Breast epithelium (tissue), 4 donors: ENCODE measurements at places on chromosomes 7 and 10. TPM values are rescaled to one million over a fixed set of nuclear protein-coding genes. Genes with fewer than 3 reads are reported as not detected.

LANCL2 gene
- 20.2 TPM for total RNA-seq

C7orf57 gene
- not detected for total RNA-seq

AGAP9 gene
- total RNA-seq: 6.0 TPM

LBX1 gene
- not detected for total RNA-seq

FXYD4 gene
- total RNA-seq: not detected

MOGAT3 gene
- not detected for total RNA-seq

GPRIN2 gene
- 6.9 TPM for total RNA-seq

PDE6C gene
- not detected for total RNA-seq

ANKIB1 gene
- total RNA-seq: 54.2 TPM

ANKRD7 gene
- not detected for total RNA-seq

ZNF804B gene
- total RNA-seq: not detected

GRCh38 chr10:58217612-58218011 is 50.1 kb downstream of the IPMK start:
- H3K4me1 ChIP-seq: no peaks in the 10 kb centered on the region
- H3K4me3 ChIP-seq: no peak overlapping the region
- H3K27ac ChIP-seq: no peak overlapping the region
- no peaks in the 10 kb centered on the region for H3K36me3 ChIP-seq
- H3K27me3 ChIP-seq: no peaks in the 10 kb centered on the region
- DNase-seq: no peak

- H3K4me3 ChIP-seq: no peak overlapping the region
- DNase-seq: no peak
- no peaks in the 10 kb centered on the region for H3K36me3 ChIP-seq
- H3K27ac ChIP-seq: no peak overlapping the region
- no peaks in the 10 kb centered on the region for H3K27me3 ChIP-seq
Measured at GRCh38 chr7:82053453-82054032, 283.7 kb upstream of the HGF start.

DNA sequence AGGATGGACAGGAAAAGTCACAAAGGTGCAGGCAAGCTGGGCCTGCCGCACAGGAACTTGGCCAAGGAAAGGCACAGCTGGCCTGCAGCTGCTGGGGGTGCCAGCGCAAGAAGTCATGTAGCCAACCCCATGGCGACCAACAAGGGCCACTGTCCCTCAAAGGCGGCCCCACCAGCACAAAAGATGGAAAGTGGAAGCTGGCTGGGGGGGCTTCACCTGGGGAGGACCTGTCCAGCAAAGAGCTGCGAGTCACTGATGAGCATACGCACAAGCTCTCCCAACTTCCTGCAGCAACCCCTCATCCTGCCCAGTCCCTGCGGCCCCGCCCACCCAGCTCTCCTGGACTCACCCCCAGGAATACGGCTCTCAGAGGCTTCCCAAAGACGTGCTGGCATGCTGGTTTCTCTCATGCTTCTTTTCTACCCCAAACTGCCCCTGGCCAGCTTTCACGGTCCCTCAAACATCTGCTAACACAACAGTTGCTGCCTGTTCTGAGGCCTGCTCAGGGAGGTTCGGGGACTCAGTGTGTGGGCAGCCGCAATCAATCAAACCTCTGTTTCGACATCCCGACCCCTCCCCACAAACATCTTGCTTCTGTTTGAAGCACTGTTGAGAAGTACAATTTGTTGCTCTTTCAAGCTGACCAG is 67.6 kb downstream of the FAM53B start:
- peak overlapping the region; percentile 39 for H3K27ac ChIP-seq
- peaks cover 4% of the 10 kb centered on the region for H3K4me1 ChIP-seq
- H3K27me3 ChIP-seq: no peaks in the 10 kb centered on the region
- DNase-seq: no peak
- H3K4me3 ChIP-seq: no peak overlapping the region

GRCh38 chr7:149282331-149282655 is 20.3 kb downstream of the ZNF783 start:
- no peaks in the 10 kb centered on the region for H3K4me1 ChIP-seq
- H3K4me3 ChIP-seq: no peak overlapping the region
- no peak for DNase-seq
- H3K27me3 ChIP-seq: no peaks in the 10 kb centered on the region
- H3K27ac ChIP-seq: no peak overlapping the region
- H3K36me3 ChIP-seq: peaks cover 5% of the 10 kb centered on the region

DNA sequence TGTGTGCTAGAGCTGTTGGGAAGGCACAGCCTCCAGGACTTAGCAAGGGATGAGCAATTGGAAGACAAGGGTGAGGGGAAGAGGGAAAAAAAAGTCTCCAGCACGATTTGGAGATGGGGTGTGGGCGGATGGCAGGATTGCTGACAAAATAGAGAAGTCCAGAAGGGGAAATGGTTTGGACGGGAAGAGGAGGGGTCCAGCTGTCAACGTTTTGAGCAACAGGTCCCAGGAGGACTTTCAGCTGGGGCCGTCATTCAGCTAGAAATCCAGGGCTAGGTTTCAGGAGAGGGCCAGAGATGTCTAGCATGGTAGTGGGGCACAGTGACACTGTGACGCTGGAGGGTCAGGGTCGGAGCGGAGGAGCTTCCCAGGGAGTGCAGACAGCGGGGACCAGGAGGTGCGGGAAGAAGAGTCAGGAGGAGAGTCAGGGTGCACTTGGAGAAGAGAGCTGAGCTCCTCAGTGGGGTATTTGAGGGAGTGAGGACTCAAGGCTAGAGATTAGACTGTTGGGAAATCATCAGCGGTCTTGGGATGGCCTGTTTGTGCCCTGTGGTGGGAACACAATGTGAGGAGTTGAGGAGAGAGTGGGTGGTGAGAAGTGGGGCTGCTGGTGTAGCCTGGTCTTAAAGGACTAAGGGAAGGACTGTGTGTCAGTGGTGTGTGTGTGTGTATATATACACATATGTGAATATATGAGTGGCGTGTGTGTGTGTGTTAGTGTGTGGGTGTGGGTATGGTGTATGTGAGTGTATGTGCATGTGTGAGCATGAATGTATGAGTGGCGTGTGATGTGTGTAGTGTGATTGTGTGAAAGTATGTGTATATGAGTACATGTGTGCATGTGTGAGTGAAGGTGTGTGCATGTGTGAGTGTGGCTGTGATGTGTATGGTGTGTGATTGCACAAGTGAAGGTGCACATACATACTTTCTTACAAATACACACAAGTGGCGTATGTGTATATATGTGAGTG is 3.8 kb downstream of the ZYX start:
- peak overlapping the region; percentile 98 for H3K27ac ChIP-seq
- H3K36me3 ChIP-seq: no peaks in the 10 kb centered on the region
- peaks cover 12% of the 10 kb centered on the region for H3K4me1 ChIP-seq
- peak overlapping the region; percentile 95 for H3K4me3 ChIP-seq

DNA sequence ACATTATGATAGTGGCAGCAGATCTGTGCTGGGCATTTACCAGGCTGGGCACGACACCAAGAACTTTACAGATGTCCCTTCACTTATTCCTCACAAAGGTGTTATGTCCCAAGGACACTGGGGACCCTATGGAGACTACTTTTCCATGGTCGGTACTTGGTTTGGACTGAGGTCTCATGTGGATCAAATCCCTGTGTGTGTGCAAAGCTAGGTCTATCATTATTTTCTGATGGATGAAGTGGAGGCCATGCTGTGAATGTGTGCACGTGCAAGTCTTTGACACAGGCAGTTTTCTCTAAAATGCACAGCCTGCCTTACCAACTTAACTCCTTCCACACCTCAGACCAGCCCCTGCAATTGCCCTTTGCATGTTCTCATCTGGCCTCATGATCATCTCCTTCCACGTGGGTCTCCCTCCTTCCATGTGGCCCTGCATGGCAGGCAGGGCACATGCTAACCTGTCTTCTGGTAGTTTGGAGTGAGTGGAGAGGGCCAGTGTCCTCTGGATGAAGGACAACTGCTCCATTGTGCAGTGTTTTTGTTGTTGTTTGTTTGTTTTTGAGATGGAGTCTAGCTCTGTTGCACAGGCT is 16.0 kb upstream of the ZNF273 start:
- no peak overlapping the region for H3K27ac ChIP-seq
- H3K36me3 ChIP-seq: no peaks in the 10 kb centered on the region
- DNase-seq: no peak
- no peaks in the 10 kb centered on the region for H3K4me1 ChIP-seq
- no peak overlapping the region for H3K4me3 ChIP-seq
- H3K27me3 ChIP-seq: no peaks in the 10 kb centered on the region

DNA sequence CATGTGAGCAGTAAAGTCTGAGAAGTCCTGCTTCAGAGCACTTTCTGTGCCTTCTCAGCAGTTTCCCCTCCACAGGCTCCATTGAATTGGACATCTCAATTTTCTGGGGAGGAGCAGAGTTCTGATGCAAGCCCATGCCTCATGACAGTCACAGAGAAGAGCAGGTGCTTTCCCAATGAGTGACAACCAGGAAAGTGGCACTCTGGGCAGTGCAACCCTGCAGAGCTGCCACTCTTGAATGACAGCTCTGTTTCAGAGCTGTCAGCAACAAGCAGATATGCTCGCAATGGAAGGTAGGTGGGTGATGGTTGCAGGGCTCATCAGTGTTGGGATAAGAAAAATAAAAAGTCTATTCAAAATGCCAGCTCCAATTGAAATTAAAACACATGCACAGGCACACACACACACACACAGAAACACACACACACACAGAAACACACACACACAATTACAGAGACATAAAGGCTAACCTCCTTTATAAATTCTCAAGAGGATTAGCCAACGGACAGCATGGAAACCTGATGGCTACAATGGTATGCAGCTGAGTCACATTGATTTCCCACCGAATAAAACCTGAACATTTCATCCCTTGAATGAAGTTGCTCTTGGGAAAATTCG is 50.5 kb downstream of the C10orf67 start:
- H3K27ac ChIP-seq: no peak overlapping the region
- no peaks in the 10 kb centered on the region for H3K36me3 ChIP-seq
- no peaks in the 10 kb centered on the region for H3K4me1 ChIP-seq

- no peaks in the 10 kb centered on the region for H3K4me1 ChIP-seq
- DNase-seq: no peak
- H3K36me3 ChIP-seq: no peaks in the 10 kb centered on the region
- no peak overlapping the region for H3K4me3 ChIP-seq
Measured at GRCh38 chr10:61197057-61197456, 253.1 kb upstream of the RHOBTB1 start.

DNA sequence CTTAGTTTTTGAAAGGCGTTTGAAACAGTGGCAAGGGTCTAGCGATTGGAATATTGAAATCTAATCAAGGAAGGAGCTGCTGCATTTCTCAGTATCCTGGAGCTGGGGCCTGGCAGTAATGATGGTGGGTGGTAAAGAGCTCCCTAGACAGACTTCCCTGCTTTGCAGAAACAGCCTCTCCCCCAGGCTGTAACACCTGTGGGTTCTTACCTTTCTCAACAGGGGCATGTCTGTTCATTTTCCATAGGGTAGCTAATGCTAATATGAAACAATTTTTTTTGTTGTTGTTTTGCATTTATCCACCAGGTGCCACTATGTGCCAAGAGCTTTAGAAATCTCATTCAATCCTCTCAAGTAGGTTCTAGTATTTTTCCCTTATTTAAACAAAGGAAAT is 345.5 kb downstream of the REEP3 start:
- H3K27ac ChIP-seq: no peak overlapping the region
- DNase-seq: no peak
- H3K4me3 ChIP-seq: no peak overlapping the region
- H3K36me3 ChIP-seq: no peaks in the 10 kb centered on the region
- peaks cover 23% of the 10 kb centered on the region for H3K27me3 ChIP-seq
- H3K4me1 ChIP-seq: no peaks in the 10 kb centered on the region

DNA sequence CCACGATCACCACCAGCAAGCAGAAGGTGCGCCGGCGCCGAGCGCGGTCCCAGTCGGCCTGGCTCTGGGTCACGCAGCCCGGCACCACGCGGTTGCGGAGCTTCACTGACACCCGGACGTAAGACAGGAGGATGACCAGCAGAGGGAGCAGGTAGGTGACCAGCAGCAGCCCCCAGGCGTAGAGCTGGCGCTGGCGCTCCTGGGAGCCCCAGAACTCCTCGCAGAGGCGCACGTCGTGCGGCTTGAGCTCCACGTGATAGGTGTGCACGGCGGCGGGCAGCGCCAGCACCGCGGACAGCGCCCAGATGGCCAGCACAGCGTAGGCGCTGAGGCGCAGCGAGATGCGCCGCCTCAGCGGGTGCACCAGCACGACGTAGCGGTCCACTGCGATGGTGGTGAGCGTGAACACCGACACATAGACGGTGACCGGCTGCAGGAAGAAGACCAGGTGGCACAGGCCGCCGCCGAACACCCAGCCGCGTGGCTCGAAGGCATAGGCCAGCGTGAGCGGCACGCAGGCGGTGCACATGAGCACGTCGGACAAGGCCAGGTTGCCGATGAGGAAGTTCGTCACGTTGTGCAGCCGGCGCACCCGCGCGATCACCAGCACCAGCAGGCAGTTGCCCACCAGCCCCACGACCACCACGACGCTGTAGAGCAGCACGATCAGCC is 920 bp downstream of the PRLHR start:
- H3K4me1 ChIP-seq: no peaks in the 10 kb centered on the region
- H3K27ac ChIP-seq: no peak overlapping the region
- no peak for DNase-seq
- H3K36me3 ChIP-seq: no peaks in the 10 kb centered on the region

GRCh38 chr7:102823390-102824119 is 74.8 kb downstream of the FAM185A start:
- H3K4me1 ChIP-seq: no peaks in the 10 kb centered on the region
- no peak overlapping the region for H3K27ac ChIP-seq
- no peaks in the 10 kb centered on the region for H3K36me3 ChIP-seq
- no peak for DNase-seq

GRCh38 chr10:7795605-7796004 is 7.6 kb downstream of the ATP5F1C start:
- DNase-seq: no peak
- H3K27me3 ChIP-seq: no peaks in the 10 kb centered on the region
- no peak overlapping the region for H3K27ac ChIP-seq
- H3K4me1 ChIP-seq: no peaks in the 10 kb centered on the region

DNA sequence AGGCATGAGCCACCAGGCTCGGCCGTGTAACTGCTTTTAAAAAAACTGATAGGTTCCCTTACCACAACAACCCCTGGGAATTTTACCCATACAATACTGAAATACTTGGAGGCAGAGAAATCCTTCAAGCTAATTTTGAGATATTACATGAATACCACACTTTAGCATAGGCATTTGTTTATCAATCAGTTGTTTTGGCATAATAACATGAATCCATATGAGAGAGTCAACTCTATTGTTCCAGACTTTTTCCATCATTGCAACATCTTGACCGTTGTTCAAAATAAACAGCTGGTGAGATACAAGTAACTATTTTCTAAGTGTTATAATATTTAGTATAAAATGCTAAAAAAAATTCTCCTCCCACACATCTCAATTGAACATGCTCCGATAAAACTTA is 36.8 kb downstream of the LAMB4 start:
- no peak for DNase-seq
- H3K27me3 ChIP-seq: no peaks in the 10 kb centered on the region
- no peak overlapping the region for H3K4me3 ChIP-seq
- peak overlapping the region; percentile 82 for H3K27ac ChIP-seq
- H3K4me1 ChIP-seq: peaks cover 4% of the 10 kb centered on the region
- no peaks in the 10 kb centered on the region for H3K36me3 ChIP-seq

- H3K27me3 ChIP-seq: no peaks in the 10 kb centered on the region
- H3K36me3 ChIP-seq: no peaks in the 10 kb centered on the region
- H3K4me3 ChIP-seq: peak overlapping the region; percentile 7
- H3K4me1 ChIP-seq: no peaks in the 10 kb centered on the region
- peak; percentile 50 for DNase-seq
Measured at GRCh38 chr7:36280840-36281812, 108.5 kb upstream of the ANLN start.

GRCh38 chr7:122789156-122789555 is 86.4 kb upstream of the RNF148 start:
- H3K4me3 ChIP-seq: no peak overlapping the region
- DNase-seq: no peak
- H3K27ac ChIP-seq: no peak overlapping the region

GRCh38 chr10:114138581-114138980 is 35.4 kb downstream of the CCDC186 start:
- H3K4me1 ChIP-seq: no peaks in the 10 kb centered on the region
- H3K36me3 ChIP-seq: no peaks in the 10 kb centered on the region
